ENCODE measurements at places on chromosomes 12 and 14.

DNA sequence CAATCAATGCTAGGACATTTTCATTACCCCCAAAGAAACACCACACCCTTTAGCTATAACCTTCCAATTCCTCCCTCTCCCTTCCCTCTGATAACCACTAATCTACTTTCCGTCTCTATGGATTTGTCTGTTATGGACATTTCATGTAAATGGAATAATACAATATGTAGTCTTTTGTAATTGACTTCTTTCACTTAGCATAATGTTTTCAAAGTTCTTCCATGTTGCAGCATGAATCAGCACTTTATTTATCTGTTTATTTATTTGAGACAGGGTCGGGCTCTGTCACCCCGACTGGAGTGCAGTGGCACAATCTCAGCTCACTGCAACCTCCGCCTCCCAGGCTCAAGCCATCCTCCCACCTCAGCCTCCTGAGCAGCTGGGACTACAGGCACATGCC, 1.2 kb upstream of the RBM19 start:
- DNase-seq = no peak

DNA sequence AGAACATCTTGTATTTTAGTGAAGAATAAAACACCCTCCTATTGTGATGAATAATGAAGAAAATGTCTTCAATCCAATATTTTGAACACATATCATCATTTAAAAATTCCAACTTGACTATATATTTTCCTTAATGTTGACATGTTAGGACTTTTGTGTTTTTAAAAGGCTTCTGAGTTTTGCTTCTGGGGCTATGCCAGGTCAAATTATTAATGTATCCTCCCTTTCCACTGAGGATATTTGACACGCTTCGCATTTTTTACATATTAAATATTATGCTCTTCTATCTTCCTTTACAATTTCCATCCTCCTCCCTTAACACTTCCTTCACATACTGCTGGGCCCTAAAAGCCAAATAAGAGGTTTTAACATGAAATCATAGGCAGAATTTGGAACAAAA, 20.6 kb downstream of the RERG start:
- no peak for DNase-seq

- DNase-seq = no peak
These were observed at the start of gene DTX3 for GRCh38 chr12:57604454-57604991. Gene DTX3 (plus strand): TSS chr12:57604824. CDS start chr12:57606518, 1,694 bp downstream.

DNA sequence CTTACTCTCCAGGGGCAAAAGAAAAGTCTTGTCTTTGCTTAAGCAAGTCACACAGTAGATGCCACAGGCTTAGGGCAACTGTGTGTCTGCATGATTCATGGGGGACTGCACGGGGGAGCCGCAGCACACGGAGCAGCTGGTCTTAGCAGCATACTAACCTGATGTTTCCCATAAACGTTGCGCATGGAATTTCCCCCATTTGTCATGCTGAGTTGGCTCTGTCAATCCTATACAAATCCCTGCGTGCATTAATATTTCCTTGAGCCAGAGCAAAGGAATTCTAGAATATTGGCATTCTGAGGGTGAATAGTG, 71.2 kb downstream of the SAMD4A start:
- DNase-seq = no peak

DNA sequence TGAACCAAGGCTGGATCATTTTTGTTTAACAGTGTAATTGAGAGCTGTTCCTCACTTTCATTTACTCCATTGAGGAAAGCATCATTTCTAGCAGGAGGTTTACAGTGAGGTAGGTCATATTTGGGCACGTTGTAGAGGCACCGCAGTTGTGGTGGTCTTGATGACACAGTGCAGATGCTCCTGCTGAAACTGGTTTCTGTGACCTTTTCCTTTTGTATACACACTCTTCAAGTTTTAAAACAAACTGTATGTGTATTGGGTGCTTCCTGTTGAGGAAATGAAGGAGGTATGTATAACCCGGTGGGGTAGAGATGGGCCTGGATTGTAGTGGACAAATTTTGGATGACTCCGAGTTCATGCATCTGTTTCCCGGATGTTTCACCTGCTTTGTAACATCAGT, 456.3 kb upstream of the RGS6 start:
- DNase-seq = no peak

GRCh38 chr14:23428686-23429495, 6.6 kb downstream of the MYH7 start:
- no peak for DNase-seq

DNA sequence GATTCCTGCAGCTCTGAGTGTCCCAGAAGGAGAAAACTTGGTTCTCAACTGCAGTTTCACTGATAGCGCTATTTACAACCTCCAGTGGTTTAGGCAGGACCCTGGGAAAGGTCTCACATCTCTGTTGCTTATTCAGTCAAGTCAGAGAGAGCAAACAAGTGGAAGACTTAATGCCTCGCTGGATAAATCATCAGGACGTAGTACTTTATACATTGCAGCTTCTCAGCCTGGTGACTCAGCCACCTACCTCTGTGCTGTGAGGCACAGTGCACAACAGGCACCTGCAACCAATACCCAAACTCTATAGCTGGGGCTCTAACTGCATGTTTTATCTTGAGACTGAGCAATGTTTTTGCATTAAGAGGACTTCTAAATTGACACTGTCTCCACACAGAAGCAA, 379.2 kb upstream of the OR4E1 start:
- DNase-seq = no peak

GRCh38 chr12:112368856-112369255, 13.4 kb downstream of the HECTD4 start:
- DNase-seq = no peak

DNA sequence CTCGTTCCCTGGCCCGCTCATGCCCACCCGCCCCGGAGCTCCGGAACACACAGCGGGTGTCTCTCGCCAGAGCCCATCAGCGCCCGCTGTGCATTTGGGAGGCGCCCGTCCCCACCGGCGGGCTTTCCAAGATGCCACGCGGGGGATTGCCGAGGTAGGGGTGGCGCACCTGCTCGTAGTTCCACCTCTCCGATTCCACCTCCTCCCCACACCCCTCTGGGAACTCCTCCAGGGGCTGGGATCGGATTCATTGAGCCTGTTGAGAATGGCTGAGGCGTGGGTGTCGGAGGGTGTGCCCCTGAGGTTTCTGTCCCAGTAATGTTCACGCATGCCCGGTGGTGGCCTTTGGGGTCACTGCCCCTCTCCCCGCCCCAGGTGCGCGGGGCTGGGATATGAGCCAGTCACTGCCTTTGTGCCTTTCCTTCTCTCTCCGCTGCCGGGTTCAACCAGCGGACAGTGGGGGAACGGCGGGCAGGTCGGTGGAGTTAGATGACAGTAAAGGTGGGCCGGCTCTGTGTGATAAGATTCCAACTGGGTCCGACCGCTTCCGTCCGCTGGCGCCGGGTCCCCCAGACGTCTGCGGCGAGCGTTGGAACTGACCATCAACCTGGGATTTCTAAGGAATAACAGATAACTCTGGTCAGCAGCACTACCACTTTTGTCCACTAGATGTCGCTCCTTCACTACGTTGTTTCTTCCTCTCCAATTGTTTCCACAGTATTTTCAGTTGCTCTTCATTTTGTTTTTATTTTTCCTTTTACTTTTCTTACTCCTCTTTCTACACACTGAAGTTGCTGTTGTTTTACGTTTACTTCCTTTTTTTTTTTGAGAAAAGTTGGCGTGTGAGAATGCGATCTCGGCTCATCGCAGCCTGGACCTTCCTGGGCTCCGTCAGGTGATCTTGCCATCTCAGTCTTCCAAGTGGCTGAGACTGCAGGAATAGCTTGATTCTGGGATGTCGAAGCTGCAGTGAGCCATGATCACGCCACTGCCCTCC, 178.1 kb upstream of the ALG10B start:
- DNase-seq = peak; percentile 72

- DNase-seq = peak; percentile 76
These were observed 23.5 kb upstream of the INF2 start for GRCh38 chr14:104665657-104666522.

- no peak for DNase-seq
These were observed 100.4 kb downstream of the RFLNA start for GRCh38 chr12:124395284-124395752.

DNA sequence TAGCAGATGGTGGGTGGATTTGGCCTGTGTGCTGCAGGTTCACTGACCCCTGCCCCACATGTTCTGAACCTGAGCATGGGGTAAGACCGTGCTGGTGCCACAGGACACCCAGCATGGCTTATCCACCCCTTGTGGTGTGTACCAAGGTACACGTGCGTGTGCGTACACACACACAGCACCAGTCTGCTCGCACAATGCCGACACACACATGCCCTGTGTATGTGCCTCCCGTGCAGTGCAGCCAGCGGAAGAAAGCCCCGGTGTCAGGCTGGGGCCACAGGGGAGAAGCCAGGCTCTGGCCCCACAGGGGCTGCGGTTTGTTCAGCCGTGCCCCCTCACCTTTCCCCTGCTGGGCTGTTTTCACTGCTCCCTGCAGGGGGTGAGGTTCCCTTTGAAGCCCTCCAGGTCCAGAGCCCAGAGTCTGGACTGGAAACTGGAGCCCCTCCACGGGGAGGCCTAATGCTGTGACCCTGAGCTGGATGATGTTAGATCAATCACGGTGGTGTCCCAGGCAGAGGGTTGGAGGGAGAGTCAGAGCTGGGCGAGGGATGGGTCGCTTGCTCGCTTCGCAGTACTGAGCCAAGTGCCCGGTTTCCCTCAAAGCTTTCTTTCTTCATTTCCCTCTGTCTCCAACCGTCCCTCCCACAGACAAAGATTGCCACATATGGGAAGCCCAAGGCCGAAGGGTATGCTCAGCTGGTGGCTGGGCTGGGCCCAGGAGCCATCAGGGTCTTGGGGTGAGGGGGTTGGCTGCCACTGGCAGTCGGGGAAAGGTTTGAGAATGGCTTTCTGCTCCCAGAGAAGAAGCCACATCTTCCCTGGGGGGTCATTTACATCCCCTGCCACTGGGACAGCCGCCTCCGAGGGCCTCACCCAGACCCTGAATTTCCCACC, 6.2 kb downstream of the DTX1 start:
- DNase-seq = no peak

- no peak for DNase-seq
These were observed 3.1 kb downstream of the MAP3K12 start for GRCh38 chr12:53495903-53496751.

DNA sequence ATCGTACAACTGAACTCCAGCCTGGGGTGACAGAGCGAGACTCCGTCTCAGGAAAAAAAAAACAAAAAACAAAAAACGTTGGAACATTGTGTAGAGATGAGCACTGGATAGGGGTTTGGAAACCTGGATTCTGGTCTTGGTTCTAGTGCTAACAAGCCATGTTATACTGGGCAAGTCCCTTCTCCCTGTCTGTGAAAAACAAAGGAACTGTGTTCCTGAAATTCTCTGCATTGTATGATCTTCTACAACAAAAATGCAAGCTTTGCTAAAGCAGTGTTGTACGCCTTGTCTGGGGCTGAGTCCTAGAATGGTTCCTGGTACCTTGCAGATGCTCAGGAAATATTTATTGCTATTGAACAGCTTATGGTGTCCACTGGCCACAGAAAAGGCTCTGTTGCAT, 13.4 kb downstream of the GPRC5D start:
- DNase-seq = no peak

- no peak for DNase-seq
These were observed 318.6 kb upstream of the FAR2 start for GRCh38 chr12:28830491-28830890.

DNA sequence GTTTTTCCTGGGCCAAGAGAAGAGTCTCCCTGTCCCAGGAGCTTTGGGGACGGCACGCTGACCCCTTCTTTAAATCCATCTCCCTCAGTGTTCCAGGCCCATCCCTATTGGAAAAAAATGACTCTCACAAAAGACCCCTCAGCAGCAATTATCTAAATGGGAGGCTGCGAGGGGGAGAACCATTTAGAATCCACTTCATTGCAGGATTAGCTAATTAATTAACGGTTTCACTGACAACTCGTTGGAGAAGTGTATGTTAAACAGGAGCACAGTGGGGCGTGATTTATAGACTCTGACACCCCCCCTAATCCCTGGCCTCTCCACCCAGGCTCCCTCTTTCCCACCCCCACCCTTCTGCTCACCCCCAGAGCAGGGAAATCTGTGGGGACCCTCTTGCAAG, 162.8 kb upstream of the LHX5 start:
- DNase-seq = no peak

GRCh38 chr12:96099986-96100385, 64.6 kb upstream of the LTA4H start:
- DNase-seq = no peak
